Bronchial smooth muscle cell (primary cell): ENCODE measurements at places on chromosomes 6 and 20. TPM values are rescaled to one million over a fixed set of nuclear protein-coding genes. Genes with fewer than 3 reads are reported as not detected.

The TPBG gene
- total RNA-seq: 26.8 and 39.9 TPM in 2 replicates

The GMNN gene
- 9.9 and 12.1 TPM in 2 replicates for total RNA-seq

The BNIP5 gene
- total RNA-seq: under 0.01 TPM in 1 of 2 replicates, not detected in the other

The HCRTR2 gene
- not detected in 2 replicates for total RNA-seq

The PLEKHG1 gene
- total RNA-seq: 0.32 and 3.3 TPM in 2 replicates

The CTAGE9 gene
- total RNA-seq: under 0.01 TPM in 1 of 2 replicates, not detected in the other

The AGER gene
- 0.16 and 0.17 TPM in 2 replicates for total RNA-seq

The MOCS3 gene
- 7.6 and 8.7 TPM in 2 replicates for total RNA-seq
